ENCODE measurements at places on chromosomes 7 and 10.

DNA sequence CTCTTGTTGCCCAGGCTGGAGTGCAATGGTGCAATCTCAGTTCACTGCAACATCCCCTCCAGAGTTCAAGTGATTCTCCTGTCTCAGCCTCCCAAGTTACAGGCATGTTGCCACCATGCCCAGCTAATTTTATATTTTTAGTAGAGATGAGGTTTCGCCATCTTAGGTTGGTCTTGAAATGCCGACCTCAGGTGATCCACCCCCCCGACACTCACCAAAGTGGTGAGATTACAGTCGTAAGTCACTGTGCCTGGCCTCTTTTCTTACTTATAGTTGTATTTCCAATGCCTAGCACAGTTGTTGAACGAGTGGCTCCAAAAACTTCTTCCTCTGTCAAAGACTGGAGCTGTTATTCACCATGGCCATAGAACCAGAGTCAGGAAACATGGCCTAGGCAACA is 6.7 kb downstream of the RNF216 start:
- DNase-seq: no peak

DNA sequence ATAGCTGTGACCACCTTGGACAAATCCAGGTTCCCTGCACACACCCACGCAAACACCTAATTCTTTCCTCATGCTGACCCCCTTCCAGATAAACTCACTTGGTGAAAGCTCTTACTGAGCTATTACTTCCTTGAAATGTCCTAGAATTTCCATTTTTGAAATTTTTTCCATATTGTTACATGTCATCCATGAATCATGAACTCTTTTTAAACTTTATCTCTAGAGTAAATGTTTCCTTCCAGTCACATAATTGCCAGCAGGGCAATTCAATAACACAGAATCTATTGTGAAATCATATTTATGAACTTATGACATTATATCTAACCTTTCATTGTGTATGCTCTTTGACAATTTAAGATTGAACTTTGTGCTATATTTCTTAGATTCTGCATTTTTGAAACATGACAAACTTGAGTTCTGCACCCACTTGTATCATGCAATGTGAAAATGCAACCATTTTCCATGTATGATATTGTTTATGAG is 26.8 kb upstream of the FGL2 start:
- no peak for DNase-seq

GRCh38 chr10:48214716-48215485 is 59.6 kb downstream of the FRMPD2 start:
- DNase-seq: no peak

DNA sequence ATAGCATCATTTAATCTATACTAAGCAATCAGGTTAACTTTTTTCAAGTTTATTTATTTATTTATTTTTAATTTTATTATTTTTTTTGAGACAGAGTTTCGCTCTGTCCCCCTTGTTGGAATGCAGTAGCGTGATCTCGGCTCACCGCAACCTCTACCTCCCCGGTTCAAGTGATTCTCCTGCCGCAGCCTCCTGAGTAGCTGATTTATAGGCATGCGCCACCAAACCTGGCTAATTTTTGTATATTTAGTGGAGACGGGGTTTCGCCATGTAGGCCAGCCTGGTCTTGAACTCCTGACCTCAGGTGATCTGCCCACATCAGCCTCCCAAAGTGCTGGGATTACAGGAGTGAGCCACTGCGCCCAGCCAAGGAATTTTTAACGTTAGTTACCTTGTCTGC is 635 bp upstream of the MYPN start:
- DNase-seq: no peak

Measured in CD4-positive, alpha-beta memory T cell (primary cell).